ENCODE measurements at places on chromosomes 6 and 20.

DNA sequence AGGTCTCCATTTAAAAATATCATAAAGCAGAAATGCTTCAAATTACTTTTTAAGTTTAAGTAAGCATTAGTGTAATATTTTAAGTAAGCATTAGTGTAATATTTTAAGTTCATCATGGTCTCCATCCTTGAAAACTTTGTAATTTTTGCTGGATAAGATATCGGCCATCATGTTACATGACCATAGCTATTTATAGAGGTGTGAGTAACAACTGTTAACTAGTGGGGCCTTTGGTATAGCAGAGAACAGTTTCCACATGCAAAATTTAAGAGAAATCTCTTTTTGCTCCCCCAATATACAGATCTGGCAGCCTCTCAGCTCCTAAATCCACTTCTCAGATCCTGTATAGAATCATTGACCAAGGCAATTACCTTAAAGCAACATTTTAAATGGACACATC, 468 bp downstream of the TRDN start:
- DNase-seq: no peak

GRCh38 chr6:154800338-154800737, 67.1 kb downstream of the SCAF8 start:
- DNase-seq: no peak

- DNase-seq: no peak
Measured at GRCh38 chr20:18728870-18729224, 84.7 kb upstream of the SCP2D1 start.

GRCh38 chr6:152632121-152632782, 4.9 kb downstream of the SYNE1 start:
- DNase-seq: no peak

- no peak for DNase-seq
Measured at GRCh38 chr20:19433371-19434350, 221.2 kb downstream of the SLC24A3 start.

- DNase-seq: no peak
Measured at GRCh38 chr6:145643760-145644159, 91.6 kb downstream of the EPM2A start.

DNA sequence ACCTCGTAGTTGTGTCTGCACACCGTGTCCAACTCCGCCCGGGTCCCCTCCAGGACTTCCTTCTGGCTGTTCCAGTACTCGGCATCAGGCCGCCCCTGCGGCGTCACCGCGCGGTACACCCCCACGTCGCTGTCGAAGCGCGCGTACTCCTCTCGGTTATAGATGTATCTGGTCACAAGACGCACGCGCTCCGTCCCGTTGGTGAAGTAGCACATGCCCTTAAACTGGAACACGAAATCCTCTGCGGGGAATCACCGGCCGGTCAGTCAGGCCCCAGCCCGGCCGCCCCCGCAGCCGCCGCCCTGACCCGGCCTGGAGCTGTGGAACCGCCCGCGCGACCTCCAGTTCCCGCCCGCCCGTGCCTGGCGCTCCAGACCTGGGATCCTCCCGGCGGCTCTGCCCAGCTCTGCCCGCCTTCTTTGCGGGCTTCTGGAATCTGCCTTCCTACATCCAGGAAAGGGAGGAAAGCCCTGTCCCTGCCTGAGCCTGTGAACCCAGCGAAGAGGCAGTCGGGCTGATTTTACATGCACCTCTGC, 1.6 kb downstream of the HLA-DQB1 start:
- DNase-seq: no peak

DNA sequence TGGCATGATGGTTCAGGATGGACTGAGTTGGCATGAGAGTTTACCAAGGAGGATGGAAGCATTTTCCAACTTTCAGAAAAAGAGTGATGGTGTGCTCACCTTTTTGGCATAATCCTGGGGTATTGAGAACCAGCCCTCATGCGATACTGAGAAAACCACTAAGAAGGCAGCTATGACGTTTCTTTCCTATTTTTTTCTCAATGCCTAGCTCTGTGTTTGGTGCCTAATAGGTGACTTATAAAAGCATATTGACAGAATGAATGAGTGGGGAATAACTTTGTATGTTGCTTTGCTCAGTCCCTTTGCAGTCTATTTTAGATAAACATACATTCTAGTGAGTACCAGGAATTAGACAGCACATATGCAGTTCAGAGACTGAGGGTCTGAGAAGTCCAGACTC, 816.3 kb downstream of the DHX35 start:
- no peak for DNase-seq

DNA sequence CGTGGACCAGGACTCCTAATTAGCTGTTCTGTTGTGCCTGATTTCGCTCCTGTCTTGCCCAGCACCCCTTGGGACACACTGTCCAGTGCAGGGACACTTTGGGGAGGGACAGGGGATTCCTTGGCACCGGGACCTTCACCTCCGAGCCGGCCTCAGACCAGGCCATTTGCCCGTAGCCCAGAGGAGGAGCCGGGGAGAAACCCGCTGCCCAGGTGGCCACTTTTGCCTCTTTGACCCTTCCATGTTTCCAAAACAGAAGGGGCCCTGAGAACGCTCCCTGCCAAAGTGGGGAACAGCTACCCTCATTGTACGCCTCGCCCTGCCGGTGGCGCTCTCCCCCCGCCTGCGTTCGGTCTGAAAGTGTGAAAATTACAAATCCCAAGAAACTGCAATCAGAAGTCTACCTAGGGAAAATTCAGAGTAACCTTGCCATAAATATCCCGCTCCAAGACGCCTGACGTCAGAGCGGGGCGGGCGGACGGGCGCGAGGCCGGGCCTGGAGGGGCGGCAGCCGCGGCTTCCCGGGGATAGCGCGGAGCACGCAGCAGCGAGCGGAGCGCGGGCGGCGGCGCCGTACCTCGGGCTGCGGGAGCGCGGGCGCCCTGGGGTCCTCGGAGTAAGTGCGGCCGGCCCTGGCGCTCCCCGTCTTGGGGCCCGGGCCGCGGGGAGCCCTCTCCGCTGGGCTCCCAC, at the start of gene DAAM2:
TSS of gene DAAM2 (plus strand) at position 527 of the 690 bp plus-strand sequence. CDS start 63,927 bp downstream, outside the sequence.
- DNase-seq: no peak

- no peak for DNase-seq
Measured at GRCh38 chr6:26243752-26244151, 121.2 kb upstream of the BTN3A2 start.

GRCh38 chr20:19779634-19780033, 21.6 kb downstream of the RIN2 start:
- no peak for DNase-seq

- DNase-seq: no peak
Measured at GRCh38 chr20:18541741-18542140, 25.5 kb upstream of the SMIM26 start.

- no peak for DNase-seq
Measured at GRCh38 chr6:3517350-3517749, 60.5 kb upstream of the SLC22A23 start.

DNA sequence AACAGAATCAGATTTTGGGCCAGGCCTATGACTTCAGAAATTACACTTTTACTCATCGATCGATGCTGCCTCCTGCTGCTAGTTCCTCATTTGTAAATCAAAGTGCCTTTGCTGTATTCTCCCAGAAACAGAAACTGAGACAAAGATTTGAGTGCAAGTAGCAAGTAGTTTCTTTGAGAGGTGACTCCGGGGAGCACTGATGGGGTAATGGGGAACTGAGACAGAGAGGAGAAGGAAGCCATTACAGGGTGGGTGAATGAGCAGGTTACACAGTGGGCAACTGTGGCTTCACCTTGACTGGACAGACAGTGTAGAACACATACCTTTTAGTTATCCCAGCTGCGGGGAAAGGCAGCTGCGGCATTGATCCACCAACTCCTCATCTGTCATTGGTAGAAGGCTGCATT, 9.7 kb upstream of the CD40 start:
- DNase-seq: no peak

- DNase-seq: no peak
Measured at GRCh38 chr6:132316970-132317369, 84.3 kb downstream of the MOXD1 start.

- DNase-seq: no peak
Measured at GRCh38 chr6:27679964-27680694, 207.2 kb upstream of the ZNF184 start.

DNA sequence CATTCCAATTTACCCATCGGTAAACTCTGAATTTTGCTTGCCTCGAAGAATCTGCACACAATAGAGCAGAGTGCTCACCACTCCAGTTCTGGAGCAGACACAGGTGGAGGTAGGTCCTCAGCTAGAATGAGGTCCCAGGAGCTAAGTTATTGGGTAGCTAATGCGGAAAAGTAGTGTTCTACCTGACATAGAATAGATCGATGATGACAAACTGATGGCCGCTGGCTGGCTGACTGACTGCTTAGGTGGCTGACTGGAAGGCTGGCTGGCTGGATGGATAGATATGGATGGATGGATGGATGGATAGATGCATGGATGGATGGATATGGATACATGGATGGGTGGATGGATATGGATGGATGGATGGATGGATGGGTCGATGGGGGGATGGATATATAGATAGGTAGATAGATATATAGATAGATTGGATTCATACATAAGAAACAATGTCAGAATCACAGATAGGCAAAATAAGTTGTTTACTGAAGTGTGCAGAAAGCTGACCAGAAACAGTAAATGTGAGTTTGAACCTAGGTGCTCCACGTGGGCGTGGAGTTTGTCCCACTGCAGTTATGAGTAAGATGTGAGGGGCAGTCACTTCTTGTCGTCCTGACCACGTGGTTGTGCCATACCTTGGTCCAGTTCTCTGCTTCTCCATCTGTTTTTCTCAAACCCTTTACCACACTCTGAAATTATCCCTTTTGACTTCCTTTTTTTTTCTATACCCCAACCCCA, 62.1 kb downstream of the TBXT start:
- DNase-seq: no peak

GRCh38 chr6:169881398-169881797, 130.0 kb downstream of the ERMARD start:
- no peak for DNase-seq

DNA sequence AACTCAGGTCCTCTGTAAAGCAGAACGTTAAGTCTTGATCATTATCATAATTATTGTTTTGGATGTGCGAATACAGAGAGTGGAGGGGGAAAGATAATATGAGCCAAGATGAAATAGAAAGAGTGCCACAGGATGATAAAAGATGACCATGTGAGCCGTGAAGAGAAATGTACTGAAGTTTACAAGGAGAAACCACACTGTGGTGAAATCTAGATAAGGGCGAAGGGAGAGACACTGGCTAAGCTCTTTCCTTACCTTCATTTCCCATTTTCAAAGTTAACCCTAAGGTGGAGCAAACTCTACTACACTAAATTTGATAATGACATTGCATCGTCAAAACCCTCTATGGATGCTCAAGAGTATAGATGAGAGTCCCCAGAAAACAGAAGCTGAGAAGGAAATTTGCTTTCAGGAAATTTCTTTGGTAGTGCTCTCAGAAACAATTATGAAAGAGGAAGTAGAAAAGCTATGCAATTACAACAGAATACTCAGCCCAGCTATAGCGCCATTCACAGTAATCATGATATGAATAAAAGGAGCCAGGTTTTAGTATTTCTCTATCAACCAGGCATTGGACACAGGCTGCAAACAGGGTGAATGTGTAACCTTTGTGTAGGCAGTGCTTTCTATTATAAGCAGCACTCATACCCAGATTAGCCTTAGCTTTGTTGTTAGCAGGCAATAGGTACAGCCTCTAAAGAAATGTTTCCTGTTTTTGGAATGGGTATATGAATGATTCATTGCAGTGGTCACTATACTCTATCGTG, 1080.7 kb downstream of the GRIK2 start:
- DNase-seq: no peak
